CD4-positive, alpha-beta T cell treated with Interleukin-21 for 1 hour (primary cell): ENCODE measurements at places on chromosomes 1 and 21.

DNA sequence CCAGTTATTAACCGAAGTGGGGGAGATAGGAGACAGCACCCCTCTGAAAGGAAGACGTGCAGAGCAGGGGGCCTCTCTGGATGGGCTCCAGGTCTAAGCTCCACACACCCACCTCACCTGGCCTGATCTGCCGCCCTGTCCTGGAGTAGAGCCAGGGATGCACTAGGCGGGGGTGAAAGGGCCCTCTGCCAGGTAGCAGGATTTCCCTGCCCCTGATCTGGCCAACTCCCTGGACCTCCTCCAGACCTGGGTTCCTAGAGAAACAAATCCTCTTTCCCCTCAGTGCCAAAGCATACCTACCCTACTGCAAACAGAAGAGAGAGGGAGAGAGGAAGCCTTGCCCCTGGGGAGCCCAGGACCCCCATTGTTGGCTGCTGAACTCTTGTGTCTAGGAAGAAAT is 2.0 kb downstream of the CRABP2 start:
- no peak for DNase-seq

DNA sequence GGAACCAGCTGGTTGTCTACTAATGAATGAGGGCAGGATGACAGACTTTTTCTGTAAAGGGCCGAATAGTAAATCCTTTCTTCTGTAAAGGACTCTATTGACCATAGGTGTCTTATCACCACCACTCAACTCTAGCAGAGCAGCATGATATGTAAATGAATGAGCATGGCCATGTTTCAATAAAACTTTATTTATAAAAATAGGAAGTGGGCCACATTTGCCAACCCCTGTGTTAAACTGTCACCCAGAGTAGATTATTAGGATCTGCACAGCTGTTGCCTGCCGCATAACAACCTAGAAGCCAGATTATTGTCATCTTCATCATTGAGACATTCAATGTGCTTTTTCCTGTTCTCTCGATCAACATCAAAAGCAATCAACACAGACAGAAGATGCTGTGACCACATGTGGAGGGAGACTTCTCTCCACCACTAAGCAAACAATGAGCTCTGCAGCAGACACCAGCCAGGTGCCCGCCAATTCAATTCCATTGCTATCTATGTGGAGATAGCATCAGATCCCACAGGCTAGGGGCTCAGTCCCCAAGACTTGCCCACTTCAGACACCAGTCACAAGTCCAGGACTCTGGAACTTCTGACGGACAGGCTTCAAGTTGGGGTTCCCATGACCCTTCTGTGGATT is 6.8 kb upstream of the EFHD2 start:
- DNase-seq, result no peak

DNA sequence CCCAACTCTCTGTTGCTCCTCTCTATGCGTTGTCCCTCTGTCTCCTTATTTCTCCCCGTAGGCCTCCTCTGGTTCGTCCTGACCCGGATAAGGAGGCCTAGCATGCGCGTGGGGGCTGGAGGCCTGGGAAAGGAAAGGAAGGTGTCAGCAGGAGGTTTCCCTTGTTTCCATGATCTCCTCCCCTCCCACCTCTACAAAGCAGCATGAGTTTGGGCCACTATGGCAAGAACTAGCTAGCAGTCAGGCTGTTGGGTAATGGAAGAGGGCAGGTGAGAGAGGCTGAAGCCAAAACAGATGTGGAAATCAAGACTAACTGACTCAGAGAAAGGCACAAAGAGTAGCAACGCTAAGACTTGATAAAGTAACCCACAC is 687 bp upstream of the SEMA6C start:
- DNase-seq, result no peak

GRCh38 chr1:177800400-177801088 is 169.3 kb downstream of the SEC16B start:
- no peak for DNase-seq

- DNase-seq, result no peak
Observed at GRCh38 chr1:28447679-28448078, 58.2 kb upstream of the RCC1 start.

DNA sequence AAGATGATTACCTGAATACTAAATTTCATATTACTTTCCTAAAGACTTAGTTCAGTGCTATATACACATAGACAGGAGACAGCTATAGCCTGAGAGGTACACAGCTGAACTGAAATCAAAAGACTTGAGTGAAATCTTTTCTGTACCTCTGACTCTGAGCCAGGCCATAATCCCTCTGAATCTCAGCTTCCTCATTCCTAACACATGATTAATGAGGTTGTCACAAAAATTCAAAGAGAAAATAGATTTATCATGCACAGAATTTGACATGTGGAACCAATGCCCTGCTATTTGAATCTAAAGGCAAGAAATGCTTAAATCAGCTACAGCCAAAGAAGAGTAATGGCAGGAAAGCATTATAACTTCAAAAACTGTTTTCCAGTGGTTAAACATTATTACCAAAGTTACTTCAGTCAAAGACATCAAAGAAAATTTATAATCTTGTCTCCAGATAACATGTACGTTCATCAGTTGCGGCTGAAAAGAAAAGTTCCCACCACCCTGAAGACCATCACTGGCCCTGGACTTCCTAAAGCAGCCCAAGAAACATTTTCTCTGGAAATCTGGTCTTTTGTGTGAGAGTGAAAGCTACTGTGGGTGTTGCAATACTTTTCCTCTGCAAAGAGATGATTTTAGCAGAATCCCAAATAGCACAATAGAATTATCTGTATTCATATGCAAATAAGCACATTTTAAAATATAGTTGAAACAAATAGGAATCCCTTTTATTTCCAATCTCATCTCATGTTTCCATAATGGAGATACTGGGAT is 13.8 kb upstream of the ATP1A1 start:
- no peak for DNase-seq

- DNase-seq, result no peak
Observed at GRCh38 chr1:244962130-244962529, 97.8 kb upstream of the HNRNPU start.

DNA sequence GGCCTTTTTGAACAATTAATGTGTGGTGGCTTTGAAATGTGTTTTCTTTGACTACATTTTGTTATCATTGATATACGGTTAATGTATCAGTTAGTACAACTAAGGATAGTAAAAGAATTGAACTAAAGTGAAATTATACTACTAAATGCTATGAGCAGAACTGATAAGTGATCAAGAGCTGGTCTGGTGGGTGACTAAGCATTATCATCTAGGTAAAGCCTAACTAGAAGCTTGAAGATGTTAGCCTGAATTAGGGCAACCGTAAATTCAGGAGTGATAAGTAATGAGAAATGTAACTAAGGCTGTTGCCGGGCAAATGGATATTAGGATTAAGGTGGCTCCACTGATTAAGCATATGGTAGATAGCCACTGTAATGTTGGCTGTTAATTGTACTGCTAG is 16.0 kb upstream of the GCLM start:
- DNase-seq, result no peak

- DNase-seq, result no peak
Observed at GRCh38 chr1:218305472-218306064, 20.5 kb downstream of the RRP15 start.

GRCh38 chr1:231544943-231545592 is 16.6 kb downstream of the TSNAX start:
- no peak for DNase-seq

- no peak for DNase-seq
Observed at GRCh38 chr21:31530897-31531705, 128.4 kb upstream of the SOD1 start.

DNA sequence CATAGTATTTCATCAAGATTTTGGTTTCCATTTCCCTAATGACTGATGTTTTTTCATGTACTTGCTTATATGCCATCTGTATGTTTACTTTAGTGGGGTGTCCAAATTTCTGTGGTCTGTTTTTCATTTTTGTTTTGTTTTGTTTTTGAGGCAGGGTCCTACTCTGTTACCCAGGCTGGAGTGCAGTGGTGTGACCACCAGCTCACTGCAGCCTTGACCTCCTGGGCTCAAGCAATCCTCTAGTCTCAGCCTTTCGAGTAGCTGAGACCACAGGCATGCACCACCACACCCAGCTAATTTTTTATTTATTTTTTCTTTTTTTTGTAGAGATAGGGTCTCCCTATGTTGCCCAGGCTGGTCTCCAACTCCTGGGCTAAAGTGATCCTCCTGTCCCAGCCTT is 378.0 kb upstream of the VAMP3 start:
- no peak for DNase-seq

- DNase-seq, result no peak
Observed at GRCh38 chr1:118711356-118711755, 276.8 kb downstream of the TBX15 start.

DNA sequence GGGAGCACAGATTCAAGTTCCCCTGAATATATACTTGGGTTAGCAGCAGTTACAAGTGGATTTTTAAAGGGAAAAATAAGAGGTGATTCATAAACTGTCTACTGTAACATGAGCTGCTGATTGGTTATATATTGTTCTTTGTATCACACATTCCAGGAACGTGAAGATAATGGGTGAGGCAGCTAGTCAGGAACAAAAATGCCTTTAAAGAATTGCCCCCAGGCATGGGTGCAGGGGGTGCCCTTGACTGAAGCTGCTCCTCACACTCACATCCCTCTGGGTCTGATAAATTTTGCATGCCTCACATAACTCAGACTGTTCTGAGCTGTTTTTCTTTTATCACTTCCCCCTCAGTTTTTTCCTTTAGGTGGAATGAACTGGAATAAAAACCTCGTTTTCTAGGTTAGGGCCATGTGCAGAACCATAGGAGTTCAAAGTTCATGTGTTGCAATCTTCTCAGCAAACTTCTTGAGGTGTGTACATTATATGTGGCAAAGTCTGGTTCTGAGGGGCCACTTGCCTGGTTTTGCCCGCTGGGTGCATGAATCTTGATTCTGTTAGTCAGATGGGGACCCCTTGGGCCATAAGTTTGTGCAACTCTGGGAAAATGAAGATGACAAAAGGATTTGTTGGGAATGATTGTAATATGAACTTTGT is 21.1 kb downstream of the TBX19 start:
- no peak for DNase-seq

DNA sequence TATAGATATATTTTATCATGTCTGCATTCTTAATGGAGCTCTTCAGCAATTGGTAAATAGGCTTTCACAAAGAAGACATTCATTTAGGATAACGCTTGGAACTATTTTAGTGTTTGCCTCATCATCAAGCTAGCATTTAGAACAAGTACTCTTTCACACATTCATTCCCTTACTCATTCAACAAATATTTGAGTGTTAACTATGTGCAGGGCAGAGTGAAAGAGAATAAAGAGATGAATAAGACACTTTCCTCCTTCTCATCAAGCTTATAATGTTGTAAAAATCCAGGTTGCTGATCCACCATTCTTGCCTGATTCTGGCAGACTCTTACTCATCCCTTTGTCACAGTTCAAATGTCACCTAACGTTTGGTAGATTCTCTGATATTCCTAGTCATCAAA is 386.3 kb upstream of the BEND5 start:
- no peak for DNase-seq

DNA sequence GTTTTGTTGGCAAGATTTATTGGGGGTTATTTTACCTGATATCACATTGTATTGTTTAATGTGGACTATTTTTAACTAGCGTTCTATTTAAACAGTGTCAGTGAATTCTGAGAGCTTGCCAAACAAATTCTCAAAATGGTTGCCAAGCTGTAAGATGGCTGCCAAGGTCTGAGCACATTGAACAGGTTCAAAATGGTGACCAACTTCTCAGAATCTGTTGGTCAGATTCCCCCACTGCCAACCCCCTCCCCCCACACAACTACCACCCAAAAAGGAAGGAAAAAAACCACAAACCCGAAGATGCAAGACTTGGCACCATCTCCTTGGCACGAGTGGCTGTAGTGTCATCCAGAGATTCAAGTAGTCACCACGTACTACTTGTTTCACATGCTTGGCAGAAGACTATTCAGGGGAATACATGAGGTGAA is 159.1 kb downstream of the NFIA start:
- no peak for DNase-seq

DNA sequence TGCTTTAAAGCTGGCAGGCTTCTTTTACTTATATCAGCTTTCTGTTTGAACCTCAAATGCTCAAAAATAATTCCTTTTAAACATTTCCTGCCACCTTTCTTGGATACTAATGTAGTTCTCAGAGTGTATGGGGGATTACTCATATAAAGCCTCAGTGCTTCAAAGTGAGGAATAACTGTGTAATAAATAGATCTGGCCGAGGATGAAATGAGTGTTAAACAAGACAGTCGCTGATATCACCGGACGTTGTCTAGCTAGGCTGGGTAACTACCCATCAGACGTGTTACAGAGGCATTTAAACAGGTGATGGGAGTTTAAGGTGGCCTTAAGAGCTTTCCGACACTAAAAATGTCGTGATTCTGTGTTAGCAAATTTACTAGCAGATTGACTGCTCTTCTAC is 53.1 kb downstream of the VANGL2 start:
- DNase-seq, result no peak

GRCh38 chr21:44020551-44020950 is 8.4 kb downstream of the TRAPPC10 start:
- no peak for DNase-seq

GRCh38 chr1:165678509-165678908 is 19.9 kb downstream of the ALDH9A1 start:
- DNase-seq, result peak; percentile 7

GRCh38 chr1:151612501-151613281 is 841 bp downstream of the SNX27 start:
- DNase-seq, result peak; percentile 32

DNA sequence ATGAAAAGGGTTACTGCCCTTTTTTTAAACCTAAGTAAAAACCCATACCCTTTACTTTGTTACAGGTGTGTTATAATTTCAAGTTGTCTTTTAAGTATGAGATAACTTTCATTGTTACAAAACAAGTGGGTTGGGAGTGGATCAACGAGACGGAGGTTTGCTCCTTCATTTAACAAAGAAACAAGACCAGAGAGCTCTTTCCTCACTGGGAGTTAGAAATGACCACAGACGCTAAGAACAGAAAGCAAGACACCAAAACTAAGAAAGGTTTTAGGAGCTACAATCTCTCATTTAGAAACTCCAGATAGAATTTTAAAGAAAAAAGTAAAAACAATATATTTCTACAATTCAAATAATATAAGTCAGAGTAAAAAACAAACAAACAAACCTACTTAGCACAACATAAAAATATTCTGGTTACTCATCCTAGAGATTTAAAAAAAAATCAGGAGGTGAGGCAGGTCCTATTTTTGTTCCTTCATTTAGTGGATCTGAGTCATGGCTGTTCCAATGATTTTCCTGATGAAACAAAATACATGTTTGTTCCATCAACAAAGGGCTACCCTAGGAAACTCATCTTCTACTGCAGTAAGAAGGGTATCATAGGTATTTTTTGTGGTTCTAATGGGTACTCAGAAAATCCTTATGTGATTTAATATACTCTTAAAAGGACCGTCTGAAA is 33.0 kb downstream of the APP start:
- no peak for DNase-seq
